ENCODE measurements at places on chromosomes 6 and 20.

DNA sequence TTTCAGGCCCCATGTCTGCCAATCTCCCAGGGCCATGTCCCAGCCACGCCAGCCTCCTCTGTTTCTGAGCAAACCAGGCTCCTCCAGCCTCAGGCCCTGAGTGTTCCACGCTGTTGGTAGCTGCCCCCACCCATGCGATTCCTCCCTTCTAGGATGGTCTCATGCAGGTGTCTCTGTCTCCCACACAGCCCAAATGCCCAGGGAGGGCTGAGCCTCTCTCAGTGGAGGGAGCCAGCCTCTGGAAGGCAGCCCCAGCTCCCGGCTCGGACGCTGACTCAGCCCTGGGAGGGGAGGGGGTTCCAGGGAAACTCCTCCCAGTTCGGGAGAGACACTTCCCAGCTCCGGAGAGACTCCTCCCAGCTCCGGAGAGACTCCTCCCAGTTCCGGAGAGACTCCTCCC, 122.9 kb upstream of the AFDN start:
- no peak for DNase-seq

DNA sequence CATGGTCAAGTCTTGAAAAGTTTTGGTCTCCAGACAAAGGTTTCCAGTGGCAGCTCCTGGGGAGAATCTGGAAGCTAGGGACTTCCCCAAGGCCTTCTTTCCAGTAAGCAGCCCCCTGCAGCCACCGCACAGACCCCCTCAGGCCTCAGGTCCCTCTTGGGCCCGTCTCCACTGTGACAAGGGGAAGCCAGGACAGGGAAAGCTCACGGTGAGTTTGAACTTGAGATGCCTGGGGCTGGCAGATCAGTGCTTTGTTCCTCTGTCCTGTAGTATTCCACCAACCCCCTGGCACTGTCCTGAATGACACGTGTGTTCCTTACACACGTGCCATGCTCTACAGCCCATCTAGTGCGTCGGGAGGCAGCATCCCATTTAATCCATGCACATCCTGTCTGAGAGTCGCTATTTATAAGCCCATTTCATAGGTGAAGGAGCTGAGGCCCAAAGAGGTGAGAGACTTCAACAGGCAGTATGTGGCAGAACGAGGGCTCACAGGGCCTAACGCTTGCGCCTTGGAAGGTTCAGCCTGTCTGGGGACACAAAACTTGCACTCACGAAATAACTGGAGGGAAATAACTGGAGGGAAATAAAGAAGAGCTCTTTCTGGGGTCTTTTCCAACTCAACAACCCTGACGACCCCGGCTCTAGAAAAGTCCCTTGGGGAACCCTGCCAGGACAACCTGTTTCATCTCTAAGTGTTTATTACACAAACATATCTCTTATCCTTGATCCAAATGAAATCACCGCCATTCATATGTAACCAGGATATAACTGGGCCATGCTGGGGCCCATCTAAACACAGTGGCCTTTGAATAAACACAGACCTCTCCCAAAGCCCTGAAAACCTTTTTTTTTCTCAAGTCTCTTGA, 123.0 kb downstream of the BANF2 start:
- DNase-seq = no peak

DNA sequence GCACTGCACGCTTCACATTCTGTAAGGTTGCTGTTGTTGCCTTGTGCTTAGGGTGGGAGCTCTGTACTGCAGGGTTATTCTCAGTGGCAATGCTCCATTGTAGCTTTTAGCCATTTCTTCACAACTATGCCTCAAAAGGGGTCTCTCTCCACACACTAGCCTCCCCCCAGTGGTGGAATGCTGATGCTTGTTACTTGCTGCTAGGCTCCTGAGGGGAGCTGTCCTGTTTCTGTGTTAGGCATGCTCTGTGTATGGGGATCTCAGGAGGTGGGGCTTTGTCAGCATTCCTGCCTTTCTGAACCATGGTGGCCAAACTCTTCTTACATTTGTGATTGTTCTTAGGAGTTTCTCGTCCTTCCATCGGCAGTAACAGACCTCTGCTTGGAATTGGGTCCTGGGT, 18.8 kb downstream of the TMEM170B start:
- no peak for DNase-seq

DNA sequence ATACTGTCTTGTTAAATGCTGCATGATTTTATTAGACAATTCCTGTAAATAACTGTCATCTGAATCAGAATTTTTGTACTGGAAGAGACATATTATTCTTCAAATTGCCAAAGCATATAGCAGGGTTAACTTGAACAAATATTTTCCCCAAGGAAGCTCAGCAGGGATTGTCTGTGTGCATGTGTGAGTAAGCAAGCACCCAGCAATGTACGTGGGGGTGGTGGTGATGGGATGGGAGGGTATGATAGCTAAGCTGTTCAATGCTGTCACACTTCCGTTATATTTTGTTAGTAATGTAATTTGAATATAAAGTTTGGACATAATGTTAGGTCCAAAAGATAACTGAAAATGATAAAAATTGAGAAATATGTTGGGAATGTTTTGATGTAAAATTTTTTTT, 118.1 kb downstream of the MYB start:
- DNase-seq = no peak

DNA sequence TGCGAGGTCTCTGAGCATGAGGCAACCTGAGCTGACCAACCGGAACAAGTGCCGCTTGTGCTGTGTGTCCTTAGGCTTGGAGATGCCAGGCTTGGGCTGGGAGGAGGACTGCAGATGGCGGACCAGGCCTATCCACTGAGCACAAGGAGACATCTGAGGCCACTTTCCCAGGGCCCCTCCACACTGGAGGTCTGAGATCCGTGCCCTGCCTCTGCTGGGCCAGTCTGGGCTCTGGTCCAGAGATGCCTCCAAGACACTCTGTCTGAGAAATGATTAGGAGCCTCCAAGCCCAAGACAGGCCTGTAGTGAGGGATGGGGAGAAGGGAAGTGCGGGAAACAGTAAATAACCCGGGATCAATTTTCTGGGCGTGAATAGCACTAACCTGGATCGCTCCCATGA, 3.0 kb upstream of the MLN start:
- no peak for DNase-seq

- DNase-seq = no peak
Measured at GRCh38 chr6:7237653-7238188, 75.3 kb downstream of the SSR1 start.

GRCh38 chr6:3323148-3323547, 64.4 kb downstream of the PSMG4 start:
- no peak for DNase-seq

All from midbrain (tissue), 1 donor.